ENCODE measurements at places on chromosomes 3 and 15. TPM values are rescaled to one million over a fixed set of nuclear protein-coding genes. Genes with fewer than 3 reads are reported as not detected.

The NPAP1 gene
- 0.12 TPM for total RNA-seq

The GPR149 gene
- 0.14 TPM for total RNA-seq

The CHDH gene
- total RNA-seq: 8.0 TPM

The C3orf49 gene
- total RNA-seq: not detected

The FAM81A gene
- 1.4 TPM for total RNA-seq

The NEK10 gene
- total RNA-seq: 1.4 TPM

The EEFSEC gene
- 16.6 TPM for total RNA-seq

The ALS2CL gene
- 31.7 TPM for total RNA-seq

The CD200R1 gene
- 4.5 TPM for total RNA-seq

The ITIH1 gene
- 8.0 TPM for total RNA-seq

The CRYGS gene
- total RNA-seq: 1.2 TPM

The UBXN7 gene
- total RNA-seq: 89.2 TPM

The ZDHHC23 gene
- total RNA-seq: 8.1 TPM

The GABRR3 gene
- total RNA-seq: not detected

The DISP2 gene
- 1.5 TPM for total RNA-seq

The TFDP2 gene
- 80.9 TPM for total RNA-seq

The GDPGP1 gene
- 6.1 TPM for total RNA-seq

The LRRN1 gene
- 85.2 TPM for total RNA-seq

The PLA2G4E gene
- not detected for total RNA-seq

The SLC28A1 gene
- total RNA-seq: 0.31 TPM

Data from type B pancreatic cell (in vitro differentiated cells).